ENCODE measurements at places on chromosomes 2 and 18. TPM values are rescaled to one million over a fixed set of nuclear protein-coding genes. Genes with fewer than 3 reads are reported as not detected.

DSC3 gene
- total RNA-seq, result 319 TPM

FAM124B gene
- 0.36 TPM for total RNA-seq

RESP18 gene
- not detected for total RNA-seq

GNAL gene
- 8.8 TPM for total RNA-seq

DSG1 gene
- 33.7 TPM for total RNA-seq

All from esophagus mucosa (tissue), 1 donor.